ENCODE measurements at places on chromosomes 16 and 17.
A peak's percentile ranks its signal among the peaks of the same experiment; 100 is the strongest.

- no peak for DNase-seq
These were observed 8.9 kb upstream of the TENT4B start for GRCh38 chr16:50144211-50144610.

DNA sequence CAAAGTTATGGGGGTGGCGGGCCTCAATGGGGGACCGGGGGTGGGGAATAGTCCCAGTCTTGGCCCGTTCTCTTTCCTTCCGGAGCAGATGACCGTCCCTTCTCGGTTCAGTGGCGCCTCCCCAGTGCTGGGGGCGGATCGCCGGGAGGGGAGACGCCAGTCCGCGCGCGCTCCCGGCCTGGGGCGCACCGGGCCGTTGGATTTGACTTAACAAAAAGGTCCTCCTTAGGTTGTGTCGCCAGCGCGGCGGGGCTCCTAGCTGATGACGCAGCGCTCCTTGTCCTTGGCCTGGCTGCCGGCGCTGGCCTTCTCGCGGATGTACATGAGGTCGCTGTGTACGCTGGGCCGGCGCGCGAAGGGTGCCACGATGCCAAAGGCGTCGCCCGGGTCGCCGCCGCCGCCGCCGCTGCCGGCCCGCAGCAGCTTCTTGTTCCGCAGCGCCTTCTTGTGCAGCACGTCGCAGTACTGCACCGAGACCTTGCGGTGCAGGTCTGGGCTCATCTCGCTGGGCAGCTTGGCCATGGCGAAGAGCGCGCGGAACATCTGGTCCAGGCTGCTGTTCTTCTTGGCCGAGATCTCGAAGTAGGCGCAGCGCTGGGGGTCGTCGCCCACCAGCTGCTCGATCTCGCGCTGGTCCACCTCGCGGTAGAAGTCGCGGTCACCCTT, 1.2 kb downstream of the RASD1 start:
- DNase-seq, result no peak

DNA sequence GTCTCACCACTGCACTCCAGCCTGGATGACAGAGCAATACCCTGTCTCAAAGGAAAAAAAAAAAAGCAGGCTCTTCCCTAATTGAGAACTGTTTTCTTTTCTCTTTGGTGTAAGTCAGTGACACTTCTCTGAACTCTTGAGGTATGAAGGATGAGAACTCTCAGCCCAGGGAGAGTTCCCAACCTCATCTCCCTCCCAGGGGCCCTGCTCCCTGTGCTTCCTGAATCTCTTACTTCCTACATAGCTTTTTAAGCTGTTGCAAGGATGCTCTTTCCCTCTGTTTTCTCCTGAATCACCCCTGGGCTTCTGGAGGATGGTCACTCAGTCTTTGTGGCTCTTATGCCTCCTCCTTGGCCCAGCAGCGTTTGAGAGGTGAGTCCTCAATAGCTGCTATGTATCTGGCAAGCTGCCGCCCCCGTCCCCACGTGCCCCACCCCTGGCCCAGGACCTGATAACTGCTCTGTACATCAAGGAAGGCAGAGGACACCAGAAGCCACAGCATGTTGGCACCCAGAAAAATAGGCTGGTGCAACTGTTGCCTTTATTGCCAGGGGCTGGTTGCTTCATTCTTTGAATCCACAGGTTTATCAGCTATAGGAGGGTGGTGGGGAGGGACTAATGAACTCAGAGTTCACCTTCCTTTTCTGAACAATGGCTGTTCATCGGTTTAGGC, 24.0 kb downstream of the IGF2BP1 start:
- no peak for DNase-seq

DNA sequence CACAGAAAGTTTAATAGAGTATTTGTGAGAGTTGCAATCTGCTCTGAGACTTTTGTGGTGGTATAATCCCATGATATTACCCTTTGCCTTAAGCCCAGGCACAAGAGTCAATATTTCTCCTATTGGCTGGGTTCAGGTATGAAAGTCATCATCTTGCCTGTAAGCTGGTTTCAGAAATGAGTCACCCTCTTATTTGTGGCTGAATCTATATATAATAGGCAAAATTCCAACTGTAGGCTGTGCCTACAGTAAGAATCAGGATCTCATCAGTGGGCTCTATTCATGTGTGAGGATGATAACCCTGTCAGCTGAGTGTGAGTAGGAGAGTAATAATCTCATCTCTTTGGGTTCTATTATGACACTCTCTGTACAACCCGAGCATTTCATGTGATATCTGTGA, 2103.1 kb downstream of the TP53TG3F start:
- DNase-seq, result no peak

DNA sequence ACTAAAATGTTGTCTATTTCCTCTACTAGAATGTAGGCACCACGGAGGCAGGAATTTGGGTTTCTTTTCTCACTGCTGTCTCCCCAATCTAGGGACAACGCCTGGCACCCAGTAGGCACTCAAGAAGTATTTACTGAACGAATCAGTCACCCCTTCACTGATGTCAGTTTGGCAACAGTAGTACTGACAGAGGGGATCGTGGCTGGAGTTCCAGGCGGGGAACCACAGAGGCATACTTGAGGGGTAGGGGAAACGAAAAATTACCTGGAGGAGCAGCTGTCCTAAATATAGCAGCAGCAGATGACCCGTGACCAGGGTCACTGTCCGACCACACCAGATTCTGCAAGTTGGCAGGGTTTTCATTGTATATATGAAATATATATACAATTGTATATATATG, 33.3 kb downstream of the TRIM25 start:
- DNase-seq, result no peak

DNA sequence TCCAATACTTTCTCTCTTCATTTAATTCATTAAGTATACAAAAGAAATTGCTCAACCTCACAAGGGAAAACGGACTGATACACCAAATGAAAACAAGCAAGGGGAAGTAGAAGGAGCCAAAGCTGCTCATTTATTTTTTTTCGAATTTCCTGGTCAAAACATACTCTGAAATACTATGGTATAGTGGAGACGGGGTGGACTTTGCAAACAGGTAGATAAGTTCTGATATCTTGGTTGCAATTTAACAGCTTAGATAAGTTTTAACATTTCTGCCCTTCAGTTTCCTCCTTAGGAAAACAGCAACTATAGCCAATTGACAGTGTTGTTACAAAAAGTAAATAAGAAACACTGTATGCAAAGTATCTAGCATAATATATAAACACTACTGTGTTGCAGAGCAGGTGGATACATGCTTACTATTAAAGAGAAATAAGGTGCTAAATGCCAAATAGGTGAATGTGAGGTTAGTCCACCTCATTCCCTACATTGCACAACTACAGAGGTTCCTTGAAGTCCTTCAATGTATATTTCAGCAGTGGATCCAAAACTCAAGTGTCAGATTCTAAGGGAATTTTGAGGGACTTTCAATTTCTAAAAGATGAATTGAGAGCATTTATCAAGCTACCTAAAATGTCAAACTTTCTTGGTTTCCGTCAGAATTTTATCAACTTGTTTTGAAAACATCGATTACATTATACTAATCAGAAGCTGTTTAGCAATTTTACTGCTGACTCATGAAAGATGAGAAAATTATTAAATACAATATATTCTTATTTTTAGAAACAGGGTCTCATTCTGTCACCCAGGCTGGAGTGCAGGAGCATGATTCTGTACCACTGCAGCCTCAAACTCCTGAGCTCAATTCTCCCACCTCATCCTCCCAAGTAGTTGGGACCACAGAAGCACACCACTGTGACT, 11.0 kb downstream of the CCDC47 start:
- no peak for DNase-seq

DNA sequence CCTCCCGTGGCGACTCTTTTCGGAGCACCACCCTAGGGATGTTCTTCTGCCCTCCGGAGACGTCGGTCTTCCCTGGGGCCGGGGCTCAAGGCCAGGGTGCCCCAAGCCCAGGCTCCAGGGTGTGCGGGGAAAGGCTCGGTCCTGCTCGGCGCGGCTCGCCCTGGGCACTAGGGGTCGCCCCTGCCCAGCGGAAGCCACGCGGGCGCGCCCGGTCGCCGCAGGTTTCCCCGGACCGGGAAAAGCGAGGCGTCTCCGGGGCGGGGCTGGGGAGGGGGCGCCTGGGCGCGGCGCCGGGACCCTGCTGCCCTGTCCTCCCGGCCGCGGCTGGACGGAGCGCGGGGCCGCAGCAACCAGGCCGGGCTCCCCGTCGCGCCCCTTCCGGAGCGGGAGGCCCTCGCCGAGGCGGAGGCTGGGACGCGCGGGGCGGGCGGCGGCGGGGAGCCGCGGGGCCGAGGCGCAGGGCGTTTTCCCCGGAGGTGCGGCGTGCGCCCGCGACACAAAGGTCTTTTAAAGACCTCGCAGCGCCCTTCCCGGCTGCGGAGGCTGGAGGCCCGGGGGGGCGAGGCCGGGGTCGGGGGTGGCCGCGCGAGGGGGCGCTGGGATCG, 76.4 kb downstream of the MRC2 start:
- DNase-seq, result peak; percentile 59

GRCh38 chr16:14097182-14097959, 26.3 kb downstream of the MRTFB start:
- no peak for DNase-seq

DNA sequence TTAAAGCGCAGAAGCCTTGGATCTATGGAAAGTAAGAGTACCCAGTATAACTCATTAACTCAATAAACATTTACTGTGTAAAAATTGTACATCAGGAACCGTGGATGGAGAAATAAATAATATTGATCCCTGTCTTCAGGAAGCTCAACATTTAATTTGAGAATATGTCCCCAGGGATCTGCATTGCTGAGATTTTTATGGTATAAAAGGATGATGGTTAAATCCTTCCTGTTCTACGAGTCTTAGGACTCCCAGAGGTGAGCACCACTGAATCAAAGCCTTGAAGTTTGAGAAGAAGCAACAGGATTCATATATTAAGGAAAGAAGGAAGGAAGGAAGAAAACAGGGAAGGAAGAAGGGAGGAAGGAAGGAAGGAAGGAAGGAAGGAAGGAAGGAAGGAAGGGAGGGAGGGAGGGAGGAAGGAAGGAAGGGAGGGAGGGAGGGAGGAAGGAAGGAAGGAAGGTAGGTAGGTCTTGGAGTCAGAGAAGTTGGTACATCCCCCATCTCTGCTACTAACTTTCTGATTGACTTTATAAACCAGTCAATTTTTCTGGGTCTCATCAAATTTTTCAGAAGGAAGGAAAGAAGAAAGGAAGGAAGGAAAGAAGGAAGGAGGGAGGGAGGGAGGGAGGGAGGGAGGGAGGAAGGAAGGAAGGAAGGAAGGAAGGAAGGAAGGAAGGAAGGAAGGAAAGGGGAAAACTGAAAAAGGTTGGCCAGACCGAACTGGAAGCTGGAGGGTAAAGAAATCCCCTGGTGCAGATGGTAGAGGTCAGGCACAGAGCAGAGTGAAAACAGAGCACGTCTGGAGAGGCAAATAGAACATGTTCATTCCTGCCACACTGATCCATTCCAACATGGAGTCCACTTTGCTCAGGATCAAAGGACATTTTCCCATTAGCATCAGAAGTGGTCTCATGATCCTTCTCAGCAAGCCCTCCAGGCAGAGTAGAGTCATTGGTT, 422.2 kb upstream of the CDH11 start:
- no peak for DNase-seq

DNA sequence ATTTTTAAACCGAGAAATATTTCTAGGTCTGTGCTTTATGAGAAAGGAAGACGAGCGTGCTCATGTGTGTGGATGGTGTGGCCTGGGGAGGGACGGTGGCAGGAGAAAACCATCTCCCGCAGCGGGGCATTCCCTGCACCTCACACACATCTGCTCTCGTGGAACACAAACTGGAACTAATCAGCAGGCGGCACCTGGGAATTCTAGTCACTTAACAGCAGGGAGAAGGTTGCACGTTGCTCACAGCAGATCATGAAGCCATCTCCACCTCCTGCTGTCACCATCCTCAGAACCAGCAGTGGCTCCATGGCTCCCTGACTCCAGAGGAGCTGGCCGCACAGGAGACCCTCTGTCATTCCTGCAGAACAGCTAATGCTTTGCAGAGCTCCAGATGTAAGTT, 35.2 kb downstream of the ADCY9 start:
- DNase-seq, result no peak

GRCh38 chr17:63066158-63066813, 100.3 kb downstream of the TANC2 start:
- no peak for DNase-seq

DNA sequence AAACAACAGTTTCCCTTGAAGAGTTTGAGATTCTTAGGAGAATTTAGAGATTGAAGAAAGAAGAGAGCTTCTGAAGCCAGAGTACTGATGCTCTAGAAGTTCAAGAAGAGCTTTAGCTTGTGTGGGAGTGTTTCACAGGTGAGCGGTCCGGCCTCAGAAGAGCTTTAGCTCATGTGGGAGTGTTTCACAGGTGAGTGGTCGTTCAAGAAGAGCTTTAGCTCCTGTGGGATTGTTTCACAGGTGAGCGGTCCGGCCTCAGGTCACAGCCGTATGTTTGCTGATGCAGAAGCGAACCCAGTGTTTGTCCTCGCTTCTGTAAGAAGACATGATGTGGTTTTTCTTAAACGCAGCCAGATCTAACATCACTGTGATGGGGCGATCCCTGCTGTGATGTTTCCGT, 76.4 kb downstream of the SEC14L1 start:
- no peak for DNase-seq

DNA sequence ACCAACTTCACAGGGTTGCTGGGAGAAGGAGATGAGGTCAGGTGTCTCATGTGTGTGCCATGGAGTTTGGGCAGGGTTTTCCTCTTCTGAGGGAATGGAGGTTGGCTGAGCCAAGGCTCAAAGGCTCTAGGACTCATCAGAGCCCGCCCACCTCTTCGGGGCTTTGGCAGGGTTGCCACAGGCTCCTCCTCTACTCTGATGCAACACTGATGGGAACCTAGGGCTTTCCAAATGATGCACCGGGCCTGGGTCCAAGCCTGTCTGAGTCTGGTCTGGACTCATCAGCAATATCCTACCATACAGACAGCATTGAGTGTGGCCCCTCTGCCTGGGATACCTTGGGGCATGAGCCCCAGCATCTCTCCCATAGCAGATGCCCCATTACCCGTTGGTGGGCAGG, 59.5 kb upstream of the LHX1 start:
- DNase-seq, result no peak

GRCh38 chr17:57756951-57757350, 11.9 kb upstream of the CCDC182 start:
- no peak for DNase-seq

GRCh38 chr16:50942143-50942542, 200.3 kb downstream of the CYLD start:
- no peak for DNase-seq

DNA sequence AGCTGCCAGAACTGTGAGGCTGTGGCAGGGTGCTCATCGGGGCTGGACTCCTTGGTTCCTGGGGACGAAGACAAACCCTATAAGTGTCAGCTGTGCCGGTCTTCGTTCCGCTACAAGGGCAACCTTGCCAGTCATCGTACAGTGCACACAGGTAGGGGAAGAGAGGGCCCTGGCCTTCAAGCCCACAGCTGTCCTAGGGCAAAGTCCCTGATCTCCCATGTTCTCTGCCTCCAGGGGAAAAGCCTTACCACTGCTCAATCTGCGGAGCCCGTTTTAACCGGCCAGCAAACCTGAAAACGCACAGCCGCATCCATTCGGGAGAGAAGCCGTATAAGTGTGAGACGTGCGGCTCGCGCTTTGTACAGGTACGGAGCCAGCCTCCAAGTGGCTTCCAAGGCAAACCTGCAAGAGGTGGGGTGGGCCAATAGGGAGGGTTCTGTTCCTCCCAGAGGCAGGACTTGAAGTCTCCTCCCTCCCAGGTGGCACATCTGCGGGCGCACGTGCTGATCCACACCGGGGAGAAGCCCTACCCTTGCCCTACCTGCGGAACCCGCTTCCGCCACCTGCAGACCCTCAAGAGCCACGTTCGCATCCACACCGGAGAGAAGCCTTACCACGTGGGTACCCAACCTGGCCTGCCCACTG, 3.7 kb downstream of the BCL6B start:
- DNase-seq, result no peak

Data from activated CD4-positive, alpha-beta T cell treated with anti-CD3 and anti-CD28 coated beads, Interleukin-2, amount 50 U/mL, for 4 hours (primary cell).